ENCODE measurements at places on chromosomes 5 and 9.

DNA sequence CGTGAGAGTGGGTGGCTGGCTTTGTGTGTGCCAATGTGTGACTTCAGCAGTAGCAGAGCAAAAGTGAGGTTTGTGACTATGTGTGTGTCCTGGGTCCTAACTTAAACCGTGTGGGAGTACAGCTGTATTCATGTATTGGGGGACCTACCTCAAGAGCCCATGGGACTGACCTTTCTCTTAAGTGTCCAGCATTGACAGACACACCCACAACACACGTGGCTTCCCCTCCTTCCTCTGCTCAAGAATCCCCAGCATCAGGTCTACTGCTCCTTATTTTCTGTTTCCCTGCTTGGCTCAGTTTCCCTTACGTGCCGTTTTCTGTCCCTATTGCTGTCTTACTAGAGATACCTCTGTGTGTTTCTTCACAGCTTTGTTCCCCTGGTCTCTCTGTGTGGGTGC, 616 bp downstream of the IL11RA start:
- no peak for DNase-seq

- no peak for DNase-seq
Measured at GRCh38 chr9:6488395-6488794, 75.4 kb downstream of the UHRF2 start.

DNA sequence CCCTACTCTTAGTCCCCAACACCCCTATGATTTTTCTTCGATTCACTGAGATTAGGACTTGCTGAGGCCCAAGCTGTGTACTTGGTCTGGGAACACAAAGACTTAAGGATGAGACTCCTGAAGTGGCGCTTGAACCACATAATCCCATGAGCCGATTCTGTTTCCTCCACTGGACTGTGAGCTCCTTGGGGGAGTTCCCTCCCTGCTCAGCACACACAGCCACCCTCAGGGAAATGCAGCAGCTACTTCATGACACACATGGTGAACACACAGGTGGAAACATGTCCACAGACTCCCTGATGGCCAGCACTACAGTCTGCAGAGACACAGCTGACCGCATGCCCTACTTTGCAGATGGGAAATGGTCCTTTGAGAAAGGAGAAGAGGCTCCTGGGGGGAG, 101.1 kb downstream of the C5orf15 start:
- DNase-seq: no peak

- DNase-seq: no peak
Measured at GRCh38 chr9:36742264-36742663, 169.6 kb downstream of the MELK start.

DNA sequence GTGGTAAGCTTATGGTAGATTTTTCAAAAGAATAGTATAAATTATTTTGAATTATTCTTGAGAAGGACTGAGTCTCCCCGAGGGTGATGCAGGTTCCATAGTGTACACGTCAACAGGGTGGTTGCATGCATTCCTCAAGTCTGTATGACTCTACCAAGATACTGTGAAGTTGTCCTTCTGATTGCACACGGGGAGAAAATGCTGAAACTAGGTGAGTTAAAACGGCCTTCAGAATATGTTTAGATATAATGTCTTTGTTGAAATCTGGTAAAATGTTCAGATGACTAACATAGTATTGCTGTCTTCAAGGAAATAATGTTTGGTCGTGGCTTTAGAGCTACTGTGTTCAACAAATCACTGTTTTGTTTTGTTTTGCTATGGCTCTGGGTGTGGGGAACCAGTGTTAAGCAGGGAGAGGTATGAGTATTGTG, 22.4 kb upstream of the TNFAIP8 start:
- no peak for DNase-seq

DNA sequence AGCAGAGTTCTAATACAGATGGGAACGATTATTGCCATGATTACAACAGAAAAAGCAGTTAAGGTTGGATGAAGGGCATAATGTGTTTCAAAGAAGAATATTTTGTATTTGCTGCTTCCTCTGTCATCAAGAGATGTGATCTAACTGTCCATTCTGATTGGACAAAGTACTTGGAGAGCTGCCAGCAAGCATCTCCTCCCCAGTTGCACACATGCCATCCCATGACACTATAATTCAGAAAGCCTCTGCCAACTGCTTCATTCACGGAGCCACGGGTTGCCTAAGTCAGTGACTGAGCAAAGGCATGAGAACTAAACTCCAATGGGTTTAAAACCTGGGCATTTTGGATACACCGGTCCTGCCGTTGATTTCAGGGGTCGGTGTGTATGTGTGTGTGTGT, 253.8 kb downstream of the CRB2 start:
- no peak for DNase-seq

GRCh38 chr5:39428640-39429039, 3.9 kb upstream of the DAB2 start:
- no peak for DNase-seq
